Chondrocyte (in vitro differentiated cells): ENCODE measurements at places on chromosomes 5 and 9.

DNA sequence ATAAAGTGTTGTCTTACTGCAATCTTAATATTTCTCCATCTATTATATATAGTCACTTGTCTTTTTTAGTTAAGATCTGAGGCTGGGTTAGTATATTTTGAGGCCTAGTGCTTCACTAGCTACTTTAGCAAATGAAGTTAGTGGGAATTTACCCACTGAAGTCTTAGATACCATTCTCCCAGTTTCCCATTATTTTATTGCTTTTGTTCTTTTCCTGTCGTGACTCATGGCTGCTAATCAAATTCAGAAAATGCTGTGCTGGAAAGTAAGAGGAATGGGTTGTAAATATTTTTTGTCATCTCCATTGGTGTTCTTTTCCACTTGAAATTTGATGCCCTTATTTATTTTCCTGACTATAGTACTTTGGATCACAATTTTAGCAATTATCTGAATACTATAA is 14.2 kb downstream of the TCERG1 start:
- DNase-seq: no peak
- H3K4me1 ChIP-seq: peaks cover 11% of the 10 kb centered on the region
- no peaks in the 10 kb centered on the region for H3K27me3 ChIP-seq
- no peak overlapping the region for H3K27ac ChIP-seq

DNA sequence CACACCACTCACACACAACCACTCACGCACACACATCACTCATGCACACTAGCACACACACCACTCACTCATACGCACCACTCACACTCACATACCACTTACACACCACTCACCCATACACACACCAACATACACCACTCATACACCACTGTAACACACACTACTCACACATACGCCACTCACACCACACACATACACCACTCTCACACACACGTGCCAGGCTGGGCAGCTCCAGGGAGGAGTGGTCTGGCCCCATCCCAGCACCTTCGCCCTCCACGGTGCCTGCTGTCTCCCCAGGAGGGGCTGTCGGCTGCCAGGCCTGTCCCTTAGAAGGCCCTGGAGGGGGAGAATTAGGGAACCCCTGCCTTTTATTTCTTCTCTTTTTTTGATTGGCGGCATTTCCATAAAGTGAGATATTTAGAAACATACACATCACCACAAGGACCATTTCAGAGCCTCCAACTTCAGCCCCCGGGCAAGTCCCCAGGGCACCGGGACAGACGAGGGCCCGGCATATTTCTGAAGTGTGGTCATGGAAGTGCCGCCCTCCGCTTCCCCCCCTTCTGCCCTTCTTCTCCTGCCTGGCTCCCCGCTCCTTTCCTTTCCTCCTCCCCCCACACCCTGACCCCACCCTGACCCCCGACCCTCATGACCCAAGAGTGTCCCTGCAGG is 6.3 kb upstream of the ASB6 start:
- H3K27ac ChIP-seq: peak overlapping the region; percentile 65
- peaks cover 12% of the 10 kb centered on the region for H3K4me1 ChIP-seq
- H3K36me3 ChIP-seq: peaks cover 2% of the 10 kb centered on the region
- peaks cover 2% of the 10 kb centered on the region for H3K27me3 ChIP-seq
- H3K4me3 ChIP-seq: no peak overlapping the region
- no peak for DNase-seq

GRCh38 chr5:24855485-24855884 is 210.7 kb upstream of the CDH10 start:
- no peak overlapping the region for H3K27ac ChIP-seq
- DNase-seq: no peak
- H3K27me3 ChIP-seq: no peaks in the 10 kb centered on the region
- H3K36me3 ChIP-seq: no peaks in the 10 kb centered on the region
- H3K4me1 ChIP-seq: no peaks in the 10 kb centered on the region

DNA sequence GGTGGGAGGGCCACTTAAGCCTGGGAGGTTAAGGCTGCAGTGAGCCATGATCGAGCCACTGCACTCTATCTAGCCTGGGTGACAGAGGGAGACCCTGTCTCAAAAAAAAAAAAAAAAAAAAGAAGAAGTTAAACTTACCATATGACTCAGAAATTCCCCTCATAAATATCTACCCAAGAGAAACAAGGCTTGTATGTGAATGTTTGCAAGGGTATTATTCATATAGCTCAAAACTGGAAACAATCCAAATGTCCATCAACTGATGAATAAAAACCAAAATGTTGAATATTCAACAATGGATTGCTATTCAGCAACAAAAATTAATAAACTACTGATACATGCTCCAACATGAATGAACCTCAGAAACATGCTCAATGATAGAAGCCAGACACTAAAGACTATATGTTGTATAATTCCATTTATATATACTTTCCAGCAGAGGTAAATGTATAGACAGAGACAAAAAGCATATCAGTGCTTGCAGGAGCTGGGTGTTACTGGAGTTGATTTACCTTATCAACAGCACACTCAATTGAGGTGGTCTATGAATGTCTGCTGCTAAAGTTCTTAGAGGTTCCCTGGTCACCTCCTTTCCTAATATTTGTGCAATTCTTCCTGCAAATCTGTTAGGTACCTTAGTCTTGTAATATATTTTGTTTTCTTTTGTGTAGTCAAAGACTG is 5.3 kb upstream of the SREK1 start:
- H3K36me3 ChIP-seq: no peaks in the 10 kb centered on the region
- no peak for DNase-seq
- H3K27ac ChIP-seq: no peak overlapping the region
- peaks cover 17% of the 10 kb centered on the region for H3K4me1 ChIP-seq
- H3K4me3 ChIP-seq: no peak overlapping the region

DNA sequence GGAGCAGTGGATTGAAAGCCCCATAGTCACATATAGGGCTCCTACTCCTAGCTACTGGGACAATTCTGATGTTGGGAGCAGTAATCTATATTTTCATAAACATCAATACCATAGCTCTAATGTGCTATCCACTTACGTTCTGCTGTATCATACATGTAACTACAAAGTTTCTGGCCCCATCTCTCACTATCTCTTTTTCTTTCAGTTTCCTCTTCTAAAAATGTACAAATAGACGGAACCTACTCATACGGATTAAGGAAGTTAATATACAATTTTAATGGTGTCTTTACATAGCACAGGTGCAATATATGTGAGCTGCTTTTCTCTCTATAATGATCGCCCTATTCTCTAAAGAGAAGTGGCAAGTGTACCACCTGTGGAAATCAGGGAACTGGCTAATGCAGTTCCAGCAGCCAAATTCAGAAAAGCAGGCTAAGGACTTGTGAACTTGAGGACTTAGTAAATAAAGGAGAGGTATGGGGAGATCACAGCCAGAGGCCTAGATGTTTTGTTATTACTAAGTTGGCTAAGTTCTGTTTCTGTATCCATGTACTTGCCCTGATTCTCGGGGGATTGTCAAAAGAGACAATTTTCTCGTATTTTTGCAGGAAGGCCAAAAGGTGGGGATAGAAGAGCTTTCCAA is 1021.9 kb downstream of the CDH12 start:
- H3K27me3 ChIP-seq: peaks cover 3% of the 10 kb centered on the region
- H3K36me3 ChIP-seq: no peaks in the 10 kb centered on the region
- no peak for DNase-seq
- no peak overlapping the region for H3K27ac ChIP-seq
- H3K4me1 ChIP-seq: no peaks in the 10 kb centered on the region
- no peak overlapping the region for H3K4me3 ChIP-seq
